Forelimb muscle (tissue), 1 donor: ENCODE measurements at places on chromosomes 5 and 9. TPM values are rescaled to one million over a fixed set of nuclear protein-coding genes. Genes with fewer than 3 reads are reported as not detected.

Gene GFI1B
- polyA plus RNA-seq, result 0.39 TPM

Gene ASB6
- polyA plus RNA-seq, result 11.8 TPM

Gene QRFP
- 0.33 TPM for polyA plus RNA-seq

DNA sequence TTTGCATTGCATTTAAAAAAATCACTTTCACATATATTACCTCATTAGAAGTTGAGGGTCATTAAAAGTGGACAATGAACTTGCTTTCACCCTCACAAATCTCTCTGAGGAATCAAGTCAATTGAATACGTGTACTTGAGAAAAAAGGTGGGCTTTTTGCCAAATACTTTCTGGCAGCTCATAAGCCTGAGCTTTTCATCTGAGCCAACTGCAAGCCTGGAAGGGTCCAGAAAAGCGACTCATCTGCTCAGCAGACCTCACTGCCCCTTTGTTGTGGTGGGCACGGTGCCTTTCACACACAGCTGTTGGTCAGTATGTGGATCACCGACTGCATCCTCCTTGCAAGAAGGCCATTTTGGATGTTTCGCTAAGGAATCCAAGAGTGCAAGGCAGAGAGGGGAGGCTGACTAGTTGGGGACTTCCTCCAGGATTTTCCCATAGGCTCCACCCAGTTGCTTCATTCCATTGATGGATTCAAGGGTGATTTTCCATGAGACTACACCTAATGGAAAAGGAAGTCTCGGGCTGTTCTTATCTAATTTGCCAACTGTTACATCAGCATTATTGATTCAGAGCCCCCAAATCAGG is 564.7 kb downstream of the PDE4D start:
- peak; percentile 75 for DNase-seq

- DNase-seq, result no peak
Observed at GRCh38 chr5:95671826-95672225, 11.0 kb downstream of the SPATA9 start.

DNA sequence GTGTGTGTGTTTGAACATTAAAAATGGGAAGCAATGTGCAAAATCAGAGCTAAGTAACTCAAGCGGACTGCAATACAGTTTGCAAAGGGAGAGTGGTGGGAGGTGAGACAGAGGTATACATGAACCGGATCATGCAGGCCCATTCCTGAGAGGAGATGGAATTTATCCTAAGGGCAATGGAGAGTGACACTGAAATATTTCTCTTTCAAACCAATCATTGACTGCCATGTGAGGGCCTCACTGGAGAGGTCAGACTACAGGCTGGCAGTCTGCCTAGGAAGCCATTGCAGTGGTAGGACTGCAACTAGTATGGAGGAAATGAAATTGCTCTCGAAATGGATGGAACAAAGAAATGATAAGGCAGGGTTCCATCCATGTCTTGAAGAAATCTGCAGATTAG is 34.8 kb downstream of the TNFSF15 start:
- DNase-seq, result no peak

DNA sequence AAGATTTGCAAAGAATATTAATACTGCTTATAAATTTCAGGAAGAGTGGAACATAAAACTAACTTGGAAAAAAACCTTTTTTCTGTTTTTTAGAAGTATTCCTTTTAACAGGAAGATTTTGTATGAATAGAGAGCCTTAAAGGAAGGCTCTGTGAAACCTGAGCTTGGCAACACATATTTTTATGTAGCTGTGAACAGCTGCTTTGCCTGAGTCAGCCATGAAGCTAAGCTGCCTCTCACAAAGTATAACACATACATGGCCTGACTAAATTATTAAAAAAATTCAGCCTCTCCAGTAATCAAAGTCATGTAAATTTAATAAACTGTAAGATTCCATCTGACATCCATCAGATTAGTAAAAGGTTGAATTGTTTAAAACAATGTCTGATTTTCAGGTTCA is 547.5 kb downstream of the ELAVL2 start:
- no peak for DNase-seq

GRCh38 chr5:107365320-107366109 is 305.2 kb downstream of the EFNA5 start:
- DNase-seq, result no peak
